ENCODE measurements at places on chromosomes 16 and 17.

DNA sequence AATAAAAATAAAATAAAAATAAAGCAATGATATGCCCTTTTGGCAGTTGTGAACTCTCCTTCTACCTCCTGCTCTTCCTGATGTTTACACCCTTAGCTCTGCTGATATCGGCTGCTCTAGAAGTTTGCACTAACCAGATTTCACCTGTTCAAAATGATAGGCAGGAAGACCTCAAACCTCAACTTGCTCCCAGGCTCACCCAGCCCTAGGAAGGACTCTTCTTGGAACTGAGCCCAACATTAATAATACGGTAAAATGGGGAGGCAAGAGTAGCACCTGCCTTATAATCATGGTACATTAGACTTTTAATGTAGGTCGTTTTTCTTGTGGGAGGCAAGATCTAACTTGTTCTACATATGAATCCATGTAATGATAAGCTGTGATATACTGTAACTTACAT lies 61.2 kb upstream of the MED13 start:
- DNase-seq: no peak

- no peak for DNase-seq
These were observed 129.9 kb downstream of the RAP1GAP2 start for GRCh38 chr17:2926019-2926650.

DNA sequence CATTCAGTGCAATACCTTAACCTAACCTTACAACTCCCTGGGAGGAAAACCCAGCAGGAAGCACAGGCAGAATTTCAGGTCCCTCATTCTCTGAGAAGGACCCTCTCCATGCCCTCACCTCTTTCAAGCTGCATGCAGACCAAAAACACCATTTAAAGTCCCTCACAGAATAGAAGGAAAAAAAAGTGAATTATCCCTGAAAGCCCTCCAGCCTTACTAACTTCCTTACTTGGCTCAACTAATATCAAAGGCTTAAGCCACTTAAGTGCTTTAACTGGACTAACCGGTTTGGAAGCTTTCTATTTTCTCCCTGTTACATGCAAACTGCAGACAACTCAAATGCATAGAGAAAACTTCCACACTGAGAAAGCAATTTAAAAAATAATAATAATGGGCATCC lies 60.5 kb downstream of the ADAMTS18 start:
- DNase-seq: no peak

- no peak for DNase-seq
These were observed 83.1 kb downstream of the SEC14L1 start for GRCh38 chr17:77223642-77224420.

DNA sequence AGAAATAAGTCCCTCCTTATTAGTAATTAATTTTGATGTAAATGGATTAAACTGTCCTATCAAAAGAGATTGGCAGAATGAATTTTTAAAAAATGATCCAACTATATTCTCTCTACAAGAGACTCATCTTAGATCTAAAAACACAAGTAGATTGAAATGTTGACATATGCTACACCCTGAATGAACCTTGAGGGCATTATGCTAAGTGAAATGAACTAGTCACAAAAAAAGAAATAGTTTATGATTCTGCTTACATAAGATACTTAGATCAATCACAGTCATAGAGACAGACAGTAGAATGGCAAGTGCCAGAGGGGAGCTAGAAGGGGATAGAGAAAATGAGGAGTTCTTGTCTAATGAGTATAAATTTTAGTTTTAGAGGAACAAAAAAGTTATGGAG lies 849.8 kb downstream of the CDH11 start:
- DNase-seq: no peak

GRCh38 chr16:72299684-72300243 lies 127.8 kb upstream of the PMFBP1 start:
- no peak for DNase-seq

- no peak for DNase-seq
These were observed 72.0 kb downstream of the CMIP start for GRCh38 chr16:81516478-81517149.

GRCh38 chr16:85908889-85909589 lies 10.1 kb downstream of the IRF8 start:
- no peak for DNase-seq

DNA sequence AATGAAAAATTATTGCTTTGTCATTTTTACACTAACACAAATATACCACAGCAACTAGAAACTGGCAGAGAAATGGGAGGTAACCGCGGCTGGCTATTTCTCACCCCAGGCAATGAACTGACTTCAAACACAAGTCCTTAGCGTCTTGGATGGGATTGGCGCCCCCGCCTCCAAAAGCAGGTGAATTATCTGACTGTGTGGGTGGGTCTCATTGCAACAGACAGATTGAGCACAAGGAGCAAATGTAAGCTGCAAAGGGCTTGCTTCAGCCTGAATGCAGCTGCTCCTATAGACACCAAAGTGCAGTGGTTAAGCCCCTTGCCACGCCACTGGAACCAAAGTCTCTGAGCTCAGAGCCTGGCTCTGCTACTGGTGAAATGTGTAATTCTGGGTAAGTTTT lies 225.0 kb downstream of the XYLT1 start:
- no peak for DNase-seq

DNA sequence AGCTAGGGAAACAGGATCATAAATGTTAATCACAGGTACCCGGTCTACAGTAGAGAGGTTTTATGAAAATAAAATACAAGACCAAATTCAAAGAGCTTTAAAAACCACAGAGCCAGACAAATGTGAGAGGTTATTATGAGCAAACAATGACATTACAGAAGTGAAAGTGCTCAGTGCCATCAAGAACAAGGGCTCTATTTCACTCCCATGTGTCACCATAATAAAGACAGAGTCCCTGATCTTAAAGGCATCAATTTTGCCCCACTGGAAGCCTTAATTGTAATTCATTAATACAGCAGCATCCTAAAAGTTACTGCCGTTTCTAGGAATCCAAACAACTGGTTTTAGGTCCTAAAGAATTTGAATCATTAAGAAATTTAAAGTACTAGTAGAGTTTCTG lies 43.7 kb upstream of the CDRT4 start:
- no peak for DNase-seq

DNA sequence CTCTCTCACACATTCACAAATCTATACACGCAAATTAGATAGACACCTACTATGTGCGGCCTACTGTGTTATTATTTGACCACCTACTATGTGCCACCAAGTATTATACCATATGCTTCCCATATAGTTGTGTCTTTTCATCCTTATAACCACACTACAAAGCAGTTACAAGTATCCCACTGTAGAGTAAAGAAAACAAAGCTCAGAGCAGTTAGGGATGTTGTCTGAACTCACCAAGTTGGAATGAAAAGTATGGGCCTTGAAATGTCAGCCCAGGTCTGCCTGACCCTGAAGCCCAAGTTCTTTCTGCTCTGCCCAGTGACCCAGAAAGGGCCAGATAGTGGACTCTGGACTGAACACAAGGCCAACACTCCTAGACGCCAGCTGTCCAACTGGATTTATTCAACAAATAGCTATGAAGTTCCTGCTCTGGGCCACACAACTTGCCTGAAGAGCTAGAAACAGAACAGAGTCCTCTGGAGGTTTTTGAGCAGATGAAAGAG lies 8.5 kb downstream of the KRT37 start:
- no peak for DNase-seq

GRCh38 chr17:6608321-6608720 lies 32.2 kb downstream of the KIAA0753 start:
- no peak for DNase-seq

DNA sequence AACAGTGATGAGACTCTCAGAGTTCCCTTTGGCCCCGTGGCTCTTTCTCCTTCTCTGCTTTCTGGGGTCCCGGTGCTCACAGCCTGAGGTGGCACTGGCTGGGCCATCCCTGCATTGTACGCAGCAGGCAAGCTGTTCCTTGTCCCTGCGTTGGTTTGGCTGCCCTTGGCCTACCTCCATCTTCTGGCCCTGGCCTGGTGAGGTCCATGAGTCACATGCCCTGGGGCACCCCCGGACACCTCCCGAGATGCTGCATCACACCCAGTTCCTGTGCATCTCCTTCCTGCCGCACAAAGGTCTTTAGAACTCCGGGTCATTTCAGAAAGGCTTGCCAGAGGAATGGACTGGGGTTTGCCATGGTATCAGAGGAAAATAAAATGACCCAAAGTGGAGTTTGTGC lies 9.5 kb downstream of the SULT1A2 start:
- no peak for DNase-seq

DNA sequence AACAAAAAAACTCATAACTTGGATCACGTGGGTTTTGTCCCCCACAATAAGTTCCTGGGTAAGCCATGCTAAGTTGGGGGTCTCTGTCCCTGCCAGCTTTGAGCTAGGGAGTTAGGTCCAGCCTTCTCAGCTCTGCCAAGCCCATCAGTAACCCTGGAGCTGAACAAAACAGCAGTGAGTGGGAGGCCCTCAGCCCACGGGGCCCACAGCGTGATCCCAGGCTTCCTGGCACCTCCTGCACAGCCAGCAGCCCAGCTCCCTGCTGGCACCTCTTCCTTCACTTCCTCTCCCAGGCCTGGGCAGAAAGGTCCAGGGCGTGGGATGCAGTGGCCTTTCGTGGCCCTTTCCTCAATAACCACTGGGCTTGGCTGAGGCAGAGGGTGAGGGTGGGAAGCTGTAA lies 35.5 kb upstream of the CDC42EP4 start:
- DNase-seq: no peak

DNA sequence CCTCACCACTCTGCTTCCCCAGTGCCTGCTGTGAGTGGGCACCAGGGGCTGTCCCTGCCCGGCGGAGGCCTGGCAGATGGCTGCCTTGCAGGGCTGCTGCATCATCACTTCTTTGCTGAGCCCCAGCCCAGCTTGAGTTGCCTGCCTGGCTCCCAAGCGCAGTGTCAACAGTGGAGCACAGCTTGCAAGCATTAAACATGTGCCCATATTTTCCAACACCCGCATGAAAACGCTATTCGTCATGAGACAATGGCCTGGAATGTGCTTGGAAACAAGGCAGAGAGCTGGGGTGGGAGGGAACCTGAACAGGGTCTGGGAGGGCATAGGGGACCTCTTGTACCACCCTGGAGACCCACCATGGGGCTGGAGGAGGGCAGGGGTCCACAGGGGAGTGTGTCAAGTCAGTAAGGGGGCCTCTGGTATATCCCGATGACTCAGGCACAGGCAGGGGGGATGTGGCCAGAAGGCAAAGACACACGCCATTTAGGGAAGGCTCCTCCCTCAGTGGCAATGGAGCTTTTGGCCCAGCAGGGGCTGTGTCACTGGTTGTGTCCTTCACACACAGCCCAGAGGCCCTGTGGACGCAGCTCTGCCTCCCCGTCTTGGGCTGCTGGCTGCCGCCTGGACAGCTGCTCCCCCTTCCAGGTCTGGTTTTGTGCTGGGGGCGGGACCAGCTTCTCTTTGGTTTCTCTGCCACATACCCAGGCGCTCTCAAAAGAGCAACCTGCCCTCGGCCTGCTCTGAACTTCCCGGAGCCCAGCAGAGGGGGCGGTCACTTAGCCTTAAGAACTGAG lies 17.4 kb upstream of the MTSS2 start:
- DNase-seq: no peak

DNA sequence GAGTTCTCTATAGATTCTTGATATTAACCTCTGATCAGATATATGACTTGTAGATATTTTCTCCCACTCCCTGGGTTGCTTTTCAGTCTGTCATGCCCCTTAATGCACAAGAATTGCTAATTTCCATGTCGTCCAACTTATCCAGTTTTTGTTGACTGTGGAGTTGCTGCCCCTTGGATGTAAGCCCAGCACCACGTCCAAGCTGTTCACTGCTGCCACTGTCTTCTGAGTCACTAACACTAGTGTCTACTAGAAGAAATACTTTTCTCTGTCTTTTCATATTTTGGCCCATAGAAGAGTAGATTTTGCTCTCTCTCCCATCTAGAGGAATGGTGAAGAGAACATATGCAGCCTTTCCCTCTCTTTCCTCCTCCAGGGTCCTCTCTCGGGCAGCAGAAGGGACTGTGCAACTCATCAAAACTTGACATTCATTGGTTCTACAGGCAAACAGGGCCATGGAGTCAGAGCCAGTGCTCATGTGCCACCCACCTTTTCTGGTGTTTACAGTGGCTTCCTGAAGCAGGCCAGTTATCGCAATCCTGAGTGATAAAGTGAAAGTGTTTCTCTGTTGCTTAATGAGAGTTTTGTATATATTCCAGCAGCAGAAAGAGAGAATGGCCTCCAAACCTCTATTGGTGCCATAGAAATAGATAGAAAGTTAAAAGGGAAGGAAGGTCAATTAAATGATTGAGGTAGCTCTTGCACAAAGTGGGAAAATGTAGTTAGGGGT lies 22.6 kb upstream of the PMP22 start:
- no peak for DNase-seq

DNA sequence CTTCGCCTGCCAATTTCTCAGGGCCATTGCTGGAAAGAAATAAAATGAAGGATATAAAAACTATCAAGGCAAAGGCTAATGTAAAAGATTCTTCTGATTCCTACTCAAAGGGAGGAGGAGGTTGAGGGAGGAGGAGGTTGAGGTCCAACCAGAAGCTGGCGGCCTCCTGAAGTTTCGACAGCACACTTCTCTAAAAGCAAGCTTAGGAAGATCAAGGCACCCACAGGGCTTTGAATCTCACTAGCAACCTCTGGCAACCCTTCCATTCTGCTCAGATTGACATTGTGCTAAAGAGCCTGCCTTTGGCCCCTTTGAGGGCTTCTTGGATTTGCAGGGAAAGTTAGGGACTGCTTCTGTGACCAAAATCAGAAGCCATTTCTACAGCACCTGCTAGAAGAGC lies 81.5 kb upstream of the TNRC6C start:
- DNase-seq: no peak

GRCh38 chr16:50603206-50604064 lies 55.2 kb downstream of the NKD1 start:
- no peak for DNase-seq

DNA sequence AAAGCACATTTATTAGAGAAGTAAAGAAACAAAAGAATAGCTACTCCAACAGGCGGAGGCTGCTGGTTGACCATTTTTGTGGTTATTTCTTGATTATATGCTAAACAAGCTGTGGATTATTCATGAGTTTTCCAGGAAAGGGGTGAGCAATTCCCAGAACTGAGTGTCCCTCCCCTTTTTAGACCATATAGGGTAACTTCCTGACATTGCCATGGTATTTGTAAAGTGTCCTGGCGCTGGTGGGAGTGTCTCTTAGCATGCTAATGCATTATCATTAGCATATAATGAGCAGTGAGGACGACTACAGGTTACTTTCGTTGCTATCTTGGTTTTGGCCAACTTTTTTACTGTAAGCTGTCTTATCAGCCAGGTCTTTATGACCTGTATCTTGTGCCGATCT lies 12.2 kb upstream of the HS3ST4 start:
- DNase-seq: no peak

Measured in stimulated activated CD8-positive, alpha-beta memory T cell treated with anti-CD3 and anti-CD28 coated beads, Interleukin-7, amount 100 ng/mL, for 4 hours (primary cell).